ENCODE measurements at places on chromosomes 16 and 17. TPM values are rescaled to one million over a fixed set of nuclear protein-coding genes. Genes with fewer than 3 reads are reported as not detected.

ARL4D gene
- total RNA-seq, result 6.1 TPM

KARS1 gene
- total RNA-seq, result 107 TPM

PSMB3 gene
- total RNA-seq, result 214 TPM

CD300E gene
- 0.29 TPM for total RNA-seq

DNA sequence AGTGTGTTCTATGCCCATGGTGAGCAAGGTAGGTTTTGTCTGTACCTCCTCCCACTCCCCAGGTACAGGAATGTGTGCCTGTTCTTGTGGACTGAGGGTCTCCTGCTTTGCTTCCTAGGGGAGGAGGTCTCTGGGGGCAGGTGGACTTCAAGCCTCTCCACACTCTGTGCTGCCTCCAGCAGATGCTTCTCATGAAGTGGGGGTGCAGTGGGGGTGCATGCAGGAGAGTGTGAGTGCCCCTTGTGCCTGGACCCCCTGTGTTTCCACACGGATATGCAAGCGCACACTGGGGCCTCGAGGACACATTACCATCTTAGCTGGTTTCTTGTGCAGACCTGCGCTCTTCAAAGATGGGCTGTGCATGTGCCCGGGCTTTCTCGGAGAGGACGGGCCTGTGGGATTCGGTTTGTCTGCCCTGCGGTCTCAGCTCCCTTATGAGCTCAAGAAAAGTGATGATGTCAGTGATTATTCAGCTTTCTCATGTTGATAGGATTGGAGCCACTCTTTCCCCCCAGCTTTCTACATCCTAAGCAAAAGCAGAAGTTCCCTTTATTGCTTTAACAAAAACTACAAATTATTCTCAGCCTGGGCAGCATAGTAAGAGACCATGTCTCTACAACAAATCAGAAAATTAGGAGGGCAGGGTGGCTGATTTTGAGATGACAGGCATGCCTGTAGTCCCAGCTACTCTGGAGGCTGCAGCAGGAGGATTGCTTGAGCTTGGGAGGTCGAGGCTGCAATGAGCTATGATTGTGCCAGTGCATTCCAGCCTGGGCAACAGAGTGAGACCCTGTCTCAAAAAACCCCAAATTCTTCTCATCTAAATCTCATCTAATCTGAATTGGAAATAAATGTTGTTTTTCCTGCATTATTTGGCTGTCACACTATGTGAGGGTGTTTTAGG, 86.8 kb downstream of the RPTOR start:
- no peak for DNase-seq

DNA sequence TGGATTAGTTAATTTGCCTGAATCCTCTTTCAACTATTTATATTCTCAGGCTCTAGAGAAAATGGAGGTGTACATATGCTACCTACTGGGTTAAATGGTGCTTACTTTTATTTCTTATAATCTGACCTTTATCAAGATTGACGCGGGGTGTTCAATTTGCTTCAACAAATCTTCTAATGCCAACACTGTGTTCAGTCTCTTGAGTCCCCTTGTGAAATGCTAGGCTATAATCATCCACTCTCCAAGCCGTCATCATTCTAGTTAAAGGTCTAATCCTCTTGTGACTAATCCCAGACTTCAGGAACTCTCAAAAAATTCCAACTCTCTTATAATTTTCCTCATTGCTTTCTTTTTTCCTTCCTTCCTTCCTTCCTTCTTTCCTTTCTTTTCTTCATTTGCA, 1396.2 kb downstream of the CDH8 start:
- no peak for DNase-seq

- DNase-seq, result no peak
These were observed 88.8 kb downstream of the LITAF start for GRCh38 chr16:11497851-11498289.

DNA sequence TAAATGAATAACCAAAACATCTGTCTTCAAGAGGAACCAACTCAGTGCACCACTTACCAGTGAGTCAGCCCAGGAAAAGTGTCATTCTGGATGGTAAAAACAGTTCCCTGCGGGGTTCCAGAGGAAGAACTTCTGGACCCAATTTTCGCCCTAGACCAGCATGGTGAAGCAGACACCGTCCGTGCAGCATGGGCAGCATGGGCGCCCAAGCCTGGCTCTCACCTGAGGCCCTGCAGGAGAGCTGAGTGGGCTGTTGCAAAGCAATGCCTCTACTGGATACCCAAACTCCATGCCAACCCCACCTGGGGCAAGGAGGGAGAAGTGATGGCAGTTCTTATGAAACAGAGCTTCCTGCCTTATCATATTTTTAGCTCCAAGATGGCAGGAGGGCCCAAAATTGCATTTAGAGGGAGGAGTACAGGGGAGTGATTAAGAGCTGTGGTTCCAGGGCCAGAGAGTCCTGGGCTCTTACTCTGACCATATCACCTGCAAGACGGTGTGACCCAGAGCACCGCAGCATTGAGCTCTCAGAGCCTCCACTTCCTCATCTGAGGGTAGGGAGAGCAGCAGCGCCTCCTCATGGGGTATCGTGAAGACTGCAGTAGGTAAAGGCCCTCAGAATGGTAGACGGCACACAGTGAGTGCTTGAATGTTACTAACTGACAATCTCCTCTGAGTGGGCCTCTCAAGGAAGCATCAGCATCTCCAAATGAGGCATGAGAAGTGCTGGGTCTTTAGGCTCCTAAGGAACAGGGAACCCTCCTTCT, 16.6 kb upstream of the INPP5K start:
- DNase-seq, result no peak

DNA sequence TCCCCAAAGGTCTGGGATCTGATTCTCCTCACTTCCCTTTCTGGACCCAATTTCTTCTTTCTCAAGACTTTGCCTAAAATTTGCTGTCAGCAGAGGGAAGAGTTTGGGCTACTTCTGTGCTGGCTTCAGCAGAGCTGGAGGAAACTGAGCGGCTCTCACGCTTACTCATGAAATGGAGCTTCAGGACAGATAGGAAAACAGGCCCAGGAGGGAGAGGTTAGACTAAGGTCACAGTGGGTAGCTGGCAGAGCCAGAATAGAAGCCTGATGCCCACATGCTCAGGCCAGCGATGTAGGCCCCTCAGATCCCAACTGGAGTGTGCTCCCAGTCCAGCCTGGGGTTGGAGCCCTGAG, 593 bp downstream of the SLC38A7 start:
- no peak for DNase-seq

- peak; percentile 53 for DNase-seq
These were observed 6.3 kb downstream of the PDF start for GRCh38 chr16:69324013-69324531.

DNA sequence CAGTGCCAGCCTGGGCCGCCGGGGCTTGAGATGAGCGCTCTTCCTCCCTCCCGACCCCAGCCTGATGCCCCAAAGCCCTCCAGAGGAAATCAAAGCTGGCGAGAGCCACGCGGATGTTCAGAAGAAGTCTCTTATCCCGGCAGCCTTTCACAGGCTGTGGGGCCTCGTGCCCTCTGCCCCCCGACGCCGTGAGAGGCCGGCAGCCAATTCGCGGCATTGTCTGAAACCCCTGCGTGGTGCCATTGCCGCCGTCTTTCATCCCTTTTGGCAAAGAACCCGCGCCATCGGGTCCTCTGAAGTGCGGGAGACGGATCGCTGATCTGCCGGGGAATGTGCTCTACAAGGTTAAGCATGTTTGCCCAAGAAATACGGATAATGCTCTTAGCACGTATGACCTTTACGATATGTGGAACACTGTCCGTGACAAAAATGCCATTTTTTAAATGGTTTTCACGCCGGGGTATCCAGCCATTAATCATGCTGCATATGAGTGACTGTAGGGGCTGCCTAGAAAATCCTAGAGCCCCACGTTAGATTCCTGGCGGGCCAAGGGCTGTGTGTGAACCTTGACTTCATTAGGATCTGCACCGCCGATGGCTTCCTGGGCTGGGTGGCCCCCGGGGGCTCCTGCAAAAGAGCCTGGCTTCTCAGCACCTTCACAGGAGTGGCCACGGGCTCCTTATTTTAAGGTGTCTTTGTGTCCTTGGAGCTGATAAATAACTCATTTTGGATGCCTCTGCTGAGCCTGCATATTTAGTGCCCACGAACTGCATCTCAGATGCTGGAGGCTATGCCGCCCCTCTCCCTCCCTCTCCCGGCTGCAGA, 165.1 kb upstream of the TNRC6C start:
- no peak for DNase-seq

DNA sequence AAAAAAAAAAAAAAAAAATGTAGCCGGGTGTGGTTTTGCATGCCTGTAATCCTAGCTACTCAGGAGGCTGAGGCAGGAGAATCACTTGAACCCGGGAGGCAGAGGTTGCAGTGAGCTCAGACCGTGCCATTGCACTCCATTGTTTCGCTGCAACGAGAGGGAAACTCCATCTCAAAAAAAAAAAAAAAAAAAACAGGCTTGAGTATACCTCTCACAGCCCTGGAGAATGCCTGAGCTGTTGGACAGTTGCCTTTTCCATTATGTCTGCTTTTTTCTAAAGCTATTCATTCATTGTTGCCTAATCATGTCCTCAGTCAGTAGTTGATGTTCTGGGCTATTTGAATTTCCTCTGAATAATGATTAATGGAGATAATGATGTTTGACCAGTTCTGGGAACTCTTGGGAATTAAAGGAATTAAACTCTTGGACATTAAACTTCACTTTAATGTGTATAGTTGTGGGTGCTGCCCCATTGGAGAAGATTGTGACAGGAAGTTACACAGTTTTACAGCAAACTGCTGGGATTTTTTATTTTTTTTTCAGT, 11.8 kb downstream of the HMOX2 start:
- no peak for DNase-seq

All from breast epithelium (tissue), 4 donors.